ENCODE measurements at places on chromosomes 12 and 14.

- DNase-seq, result no peak
Observed at GRCh38 chr12:38886064-38886463, 19.3 kb downstream of the CPNE8 start.

- no peak for DNase-seq
Observed at GRCh38 chr12:114783089-114783618, 99.2 kb upstream of the TBX3 start.

GRCh38 chr12:108838194-108839017 lies 19.0 kb downstream of the SSH1 start:
- DNase-seq, result peak; percentile 42

DNA sequence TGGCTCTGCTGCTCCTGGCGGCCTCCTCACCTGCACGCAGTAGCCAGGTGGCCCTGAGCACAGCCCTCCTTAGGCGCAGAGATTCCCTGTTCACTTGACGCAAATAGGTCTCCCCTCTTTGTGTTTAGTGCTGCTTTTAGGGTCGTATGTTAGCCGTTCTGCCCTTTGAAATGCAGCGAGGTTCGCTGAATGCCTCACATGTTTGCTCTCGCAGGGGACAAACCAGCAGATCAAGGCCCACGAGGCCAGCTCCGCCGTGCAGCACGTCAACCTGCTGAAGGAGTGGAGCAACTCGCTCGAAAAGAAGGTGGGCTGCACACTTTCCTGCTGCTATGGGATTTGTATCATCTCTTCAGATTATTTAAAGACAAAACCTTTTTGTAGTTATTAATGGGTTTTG lies 31.4 kb upstream of the AMN start:
- DNase-seq, result no peak

- no peak for DNase-seq
Observed at GRCh38 chr12:99093166-99093565, 448.1 kb downstream of the APAF1 start.

Data from T-helper 2 cell (primary cell).